ENCODE measurements at places on chromosomes 16 and 17.

GRCh38 chr16:2894231-2894630 lies 11.2 kb downstream of the FLYWCH2 start:
- DNase-seq: no peak

DNA sequence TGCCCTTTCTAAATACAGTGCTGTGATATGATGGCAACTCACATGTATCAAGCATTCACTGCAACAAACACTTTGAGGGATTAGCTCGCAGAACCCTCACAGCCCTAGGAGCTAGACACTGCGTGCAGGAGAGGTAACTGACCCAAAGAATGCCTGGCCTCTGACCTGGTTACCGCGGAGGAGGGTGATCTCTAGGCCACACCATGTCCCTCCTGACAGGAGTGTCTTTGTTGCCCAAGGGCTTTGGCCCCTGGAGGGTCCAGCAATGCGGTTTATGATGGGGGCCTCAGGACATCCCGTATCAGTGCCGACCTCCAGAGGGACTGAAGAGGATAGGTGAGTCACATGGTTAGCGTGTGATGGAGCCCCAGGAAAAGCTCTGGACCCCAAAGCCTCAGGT lies 130.6 kb downstream of the MGAT5B start:
- no peak for DNase-seq

GRCh38 chr17:20920815-20921199 lies 122.0 kb downstream of the USP22 start:
- no peak for DNase-seq

DNA sequence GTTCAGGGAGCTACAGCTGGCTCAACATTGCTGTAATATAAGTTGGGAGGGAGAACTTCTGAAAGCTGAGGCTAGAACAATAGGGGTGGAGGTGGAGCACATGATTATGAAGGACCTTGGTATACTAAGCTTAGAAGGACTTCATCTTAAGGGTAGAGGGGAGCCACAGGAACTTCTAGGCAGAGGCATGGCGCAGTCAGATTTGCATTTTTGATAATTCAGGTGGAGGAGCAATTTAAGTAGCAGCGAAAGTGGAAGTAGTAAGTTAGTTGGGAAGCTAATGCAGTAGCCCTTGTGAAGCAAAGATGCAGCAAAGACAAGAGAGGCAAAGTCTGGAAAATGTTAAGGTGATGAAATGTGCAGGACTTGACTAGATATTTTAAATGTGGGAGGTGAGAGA lies 144.1 kb downstream of the SPECC1 start:
- no peak for DNase-seq

GRCh38 chr17:15092261-15092660 lies 172.9 kb downstream of the PMP22 start:
- DNase-seq: no peak

GRCh38 chr17:44007346-44008204 lies 3.2 kb downstream of the NAGS start:
- DNase-seq: no peak

GRCh38 chr17:29825604-29826003 lies 104.4 kb downstream of the SSH2 start:
- DNase-seq: no peak

DNA sequence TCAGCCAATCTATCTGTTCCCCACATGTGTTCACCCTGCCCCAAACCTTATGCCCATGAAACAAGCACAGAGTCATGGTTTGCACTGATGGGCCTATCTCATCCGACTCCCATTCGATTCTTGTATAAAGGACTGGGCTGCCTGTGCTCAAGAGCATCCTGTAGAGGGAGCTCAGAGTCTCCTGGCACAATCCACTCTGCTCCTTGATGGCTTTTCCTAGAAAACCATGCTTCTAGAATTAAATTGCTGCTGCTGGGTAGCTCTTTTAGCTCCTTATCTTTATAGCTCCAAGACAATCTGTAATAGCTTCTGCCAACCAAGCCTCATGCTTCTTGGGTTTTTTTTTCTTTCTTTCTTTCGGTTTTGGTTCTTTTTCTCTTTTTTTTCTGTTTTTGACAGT lies 9.7 kb downstream of the ZNF19 start:
- no peak for DNase-seq

DNA sequence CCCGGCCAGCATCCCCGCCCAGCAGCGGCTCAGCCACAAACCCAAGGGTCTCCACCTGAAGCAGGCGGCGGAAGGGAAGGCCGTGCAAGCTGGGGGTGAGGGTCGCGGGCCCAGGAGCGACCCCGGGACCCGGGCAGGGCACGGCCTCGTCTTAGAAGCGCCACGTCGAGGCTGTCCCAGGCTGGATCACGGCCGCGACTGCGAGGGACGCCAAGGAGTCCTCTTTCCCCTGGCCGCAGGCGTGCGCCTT lies 538 bp upstream of the CCNF start:
- no peak for DNase-seq

DNA sequence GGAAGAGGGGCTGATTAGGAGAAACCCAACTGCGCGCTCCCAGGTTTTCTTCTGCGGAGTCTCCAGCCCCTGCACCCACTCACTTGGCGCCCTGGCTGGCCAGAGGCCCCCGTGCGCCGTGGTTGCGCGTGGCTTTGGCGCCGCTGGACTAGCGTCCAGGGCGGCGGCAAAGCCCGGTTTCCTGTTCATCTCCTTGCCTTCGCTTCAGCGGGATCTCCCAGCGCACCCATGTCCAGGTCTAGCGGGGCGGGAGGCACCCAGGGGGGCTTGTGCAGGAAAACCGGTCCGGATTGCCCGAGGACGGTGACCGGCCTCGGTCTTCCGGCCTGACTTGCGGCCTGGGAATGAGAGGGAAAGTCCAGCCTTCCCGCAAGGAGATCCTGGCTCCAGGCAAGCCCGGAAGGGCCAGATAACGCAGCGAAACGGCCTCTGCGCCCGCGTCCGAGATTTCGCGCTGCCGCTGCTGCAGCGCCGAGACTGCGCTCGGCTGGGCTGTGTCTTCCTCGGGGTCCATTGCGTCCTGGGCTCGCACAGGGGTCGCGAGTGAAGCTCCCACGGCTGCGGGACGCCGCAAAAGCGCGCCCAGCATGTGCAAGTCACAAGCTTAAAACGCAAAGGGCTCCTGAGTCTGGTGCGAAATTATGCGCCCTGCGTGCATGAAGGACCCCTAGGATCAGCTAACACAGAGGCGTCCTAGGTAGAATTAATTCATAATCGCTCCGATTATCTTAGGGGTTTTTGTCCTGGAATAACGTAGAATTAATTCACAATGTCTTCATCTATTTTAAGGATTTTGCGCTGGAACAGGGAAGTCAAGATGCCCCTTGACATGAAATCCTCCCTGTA lies 5.7 kb downstream of the FOXF1 start:
- no peak for DNase-seq

- no peak for DNase-seq
Observed at GRCh38 chr17:73943416-73944110, 259.9 kb upstream of the RPL38 start.

DNA sequence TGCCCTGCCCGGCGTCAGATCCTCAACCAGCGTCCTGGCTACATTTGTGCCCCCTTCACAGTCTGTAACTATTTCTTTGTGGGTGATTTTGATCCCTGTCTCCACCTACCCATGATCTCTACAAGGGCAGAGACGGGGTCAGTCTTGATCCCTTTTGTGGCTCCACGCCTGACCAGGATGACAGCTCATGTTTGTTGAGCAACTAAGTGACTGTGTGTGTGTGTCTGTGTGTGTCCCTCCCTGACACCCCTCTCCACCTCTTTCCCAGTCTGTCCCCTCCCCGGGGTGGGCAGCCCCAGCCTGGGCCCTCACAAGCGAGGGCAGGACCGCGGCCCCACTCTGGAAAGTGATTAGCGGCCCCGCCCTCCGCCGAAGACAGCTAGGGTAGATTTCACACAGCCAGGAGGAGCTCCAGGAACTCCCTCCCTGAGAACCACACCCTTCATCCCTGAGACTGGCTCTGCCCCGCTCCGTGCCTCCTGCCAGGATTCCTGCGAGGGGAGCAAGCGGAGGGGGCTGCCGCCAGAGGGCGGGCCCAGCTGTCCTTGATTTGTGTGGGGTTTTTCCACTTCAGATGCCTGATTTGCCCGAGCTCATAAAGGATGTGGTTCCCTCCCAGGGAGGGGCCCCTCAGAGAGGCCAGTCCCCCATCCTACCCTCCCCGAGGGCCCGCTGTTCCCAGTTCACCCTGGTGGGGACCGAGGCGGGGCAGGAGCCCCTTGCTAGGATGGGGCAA lies 5.3 kb upstream of the HS3ST6 start:
- DNase-seq: no peak

DNA sequence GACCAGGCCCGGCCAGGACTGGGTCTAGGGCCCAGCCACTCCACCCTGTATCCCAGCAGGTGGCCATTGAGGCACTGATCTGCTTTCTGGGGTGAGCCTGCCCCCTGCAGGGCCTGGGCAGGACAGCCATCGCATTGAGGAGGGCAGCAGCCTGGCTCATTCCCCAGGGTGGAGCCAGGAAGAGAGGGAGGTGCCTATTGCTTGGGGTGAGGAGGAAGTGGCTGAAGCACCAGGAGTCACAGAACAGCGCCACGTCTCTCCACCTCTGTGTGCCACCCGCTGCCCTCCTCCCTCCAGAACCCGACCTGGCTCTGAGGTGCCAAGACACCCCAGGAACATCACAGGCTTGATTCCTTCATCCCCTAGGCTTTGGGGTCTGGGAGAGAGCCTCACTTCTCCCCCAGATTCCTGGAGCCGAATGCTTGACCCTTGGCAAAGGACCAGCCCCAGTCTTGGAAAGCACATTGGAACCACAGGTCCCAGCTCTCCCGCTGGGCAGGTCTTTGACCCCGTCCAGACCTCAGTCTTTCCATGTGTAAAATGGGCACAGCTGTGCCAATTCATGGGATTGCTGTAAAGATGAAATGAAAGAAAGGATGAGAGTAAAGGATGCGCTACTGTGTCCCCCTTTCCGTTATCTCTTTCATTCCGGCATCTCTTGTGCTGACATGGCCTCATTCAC lies 7.2 kb upstream of the KRT36 start:
- DNase-seq: peak; percentile 77

GRCh38 chr17:13266606-13267005 lies 248.8 kb upstream of the ELAC2 start:
- DNase-seq: no peak

- no peak for DNase-seq
Observed at GRCh38 chr16:79991969-79992368, 391.4 kb upstream of the MAF start.

DNA sequence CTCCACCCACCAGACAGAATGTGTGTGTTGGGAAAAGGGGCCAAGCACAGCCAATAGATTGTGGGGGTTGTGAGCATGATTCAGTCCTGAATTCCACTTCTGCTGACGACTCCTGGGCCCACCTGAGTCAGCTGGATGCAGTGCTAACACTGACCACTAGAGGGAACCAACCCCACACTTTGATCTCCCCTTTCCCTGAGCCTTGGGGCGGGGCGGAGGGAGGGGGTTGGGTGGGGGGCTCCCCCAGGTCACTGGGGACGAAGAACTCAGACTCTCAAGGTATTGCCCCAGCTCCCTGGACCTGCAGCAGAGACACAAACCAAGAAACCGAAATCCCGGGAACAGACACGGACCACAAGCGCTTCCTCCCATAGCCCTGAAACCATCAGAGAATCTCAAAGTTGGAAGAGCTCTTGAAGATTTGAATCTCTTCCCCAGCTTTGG lies 621 bp upstream of the CSHL1 start:
- DNase-seq: no peak

Data from GDM1 (cell line).